ENCODE measurements at places on chromosomes 3 and 15.

GRCh38 chr3:51684971-51685751 lies 14.1 kb downstream of the TEX264 start:
- DNase-seq, result no peak

DNA sequence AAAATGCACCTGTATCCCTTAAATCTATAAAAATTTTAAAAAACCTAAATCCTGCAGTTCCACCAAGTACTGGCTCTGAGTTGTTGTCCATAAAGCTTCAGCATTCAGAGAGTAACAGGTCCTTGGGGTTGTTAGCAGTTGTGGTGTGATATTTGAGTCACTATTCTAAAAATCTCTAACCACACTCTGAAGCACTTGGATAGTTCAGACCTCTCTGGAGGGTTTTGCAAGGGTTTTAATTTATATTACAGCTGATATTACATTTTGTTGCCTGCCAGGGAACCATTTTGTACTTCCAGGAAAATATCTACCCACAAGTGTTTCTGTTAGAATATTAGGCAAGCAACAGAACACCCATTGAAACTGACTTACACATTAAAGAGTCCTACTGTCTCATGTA lies 255.6 kb downstream of the TBL1XR1 start:
- no peak for DNase-seq

GRCh38 chr15:26848498-26848897 lies 18.4 kb upstream of the GABRA5 start:
- no peak for DNase-seq

- no peak for DNase-seq
Observed at GRCh38 chr3:30141927-30142326, 464.5 kb upstream of the TGFBR2 start.

GRCh38 chr3:72798552-72799195 lies 49.6 kb downstream of the SHQ1 start:
- DNase-seq, result no peak

Measured in stimulated activated CD4-positive, alpha-beta T cell treated with anti-CD3 and anti-CD28 coated beads, Interleukin-15, amount 100 ng/mL, for 1 hour (primary cell).